Psoas muscle (tissue), 8 donors: ENCODE measurements at places on chromosomes 16 and 17. TPM values are rescaled to one million over a fixed set of nuclear protein-coding genes. Genes with fewer than 3 reads are reported as not detected.

DNA sequence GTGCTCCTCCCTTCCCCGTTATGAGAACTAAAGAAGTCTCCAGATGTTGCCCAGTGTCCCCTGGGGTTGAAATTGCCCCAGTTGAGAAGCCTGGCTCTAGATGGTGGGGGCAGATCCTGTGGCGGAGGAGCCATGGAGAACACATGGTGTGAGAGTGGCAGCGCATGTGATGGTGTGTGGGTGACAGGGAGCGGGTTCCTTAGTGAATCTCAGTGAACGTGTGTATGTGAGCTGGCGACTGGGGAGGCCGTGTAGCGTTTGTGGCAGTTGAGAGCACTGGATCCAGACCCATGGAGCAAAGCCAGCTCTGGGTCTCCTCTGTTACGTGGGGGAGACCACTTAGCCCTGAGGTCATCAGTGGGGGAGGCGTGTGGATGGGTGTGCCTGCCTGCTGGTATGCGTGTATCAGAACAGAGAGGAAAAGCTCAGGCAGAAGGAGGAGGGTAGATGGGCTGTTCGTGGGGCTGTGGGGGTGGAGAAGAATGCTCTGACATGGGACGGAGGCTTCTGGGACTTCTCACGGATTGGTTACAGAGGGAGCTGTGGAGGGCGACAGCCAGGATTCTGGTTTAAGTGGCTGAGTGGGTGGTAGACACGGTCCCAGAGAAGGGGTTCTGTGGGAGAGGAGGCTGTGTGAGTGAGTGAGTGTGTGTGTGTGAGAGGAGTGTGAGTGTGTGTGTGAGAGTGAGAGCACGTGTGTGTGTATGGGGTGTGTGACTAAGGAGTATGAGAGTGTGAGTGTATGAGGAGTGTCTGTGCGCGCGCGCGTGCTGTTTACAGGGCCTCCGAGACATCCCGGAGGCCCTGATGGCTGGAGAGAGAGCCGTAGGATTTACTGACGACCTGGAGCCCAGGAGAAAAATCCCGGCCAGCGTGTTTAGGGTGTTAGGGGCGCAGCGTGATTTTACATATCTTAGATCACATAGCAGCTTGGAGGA, 193.8 kb downstream of the SNX29 start:
- DNase-seq = no peak

DNA sequence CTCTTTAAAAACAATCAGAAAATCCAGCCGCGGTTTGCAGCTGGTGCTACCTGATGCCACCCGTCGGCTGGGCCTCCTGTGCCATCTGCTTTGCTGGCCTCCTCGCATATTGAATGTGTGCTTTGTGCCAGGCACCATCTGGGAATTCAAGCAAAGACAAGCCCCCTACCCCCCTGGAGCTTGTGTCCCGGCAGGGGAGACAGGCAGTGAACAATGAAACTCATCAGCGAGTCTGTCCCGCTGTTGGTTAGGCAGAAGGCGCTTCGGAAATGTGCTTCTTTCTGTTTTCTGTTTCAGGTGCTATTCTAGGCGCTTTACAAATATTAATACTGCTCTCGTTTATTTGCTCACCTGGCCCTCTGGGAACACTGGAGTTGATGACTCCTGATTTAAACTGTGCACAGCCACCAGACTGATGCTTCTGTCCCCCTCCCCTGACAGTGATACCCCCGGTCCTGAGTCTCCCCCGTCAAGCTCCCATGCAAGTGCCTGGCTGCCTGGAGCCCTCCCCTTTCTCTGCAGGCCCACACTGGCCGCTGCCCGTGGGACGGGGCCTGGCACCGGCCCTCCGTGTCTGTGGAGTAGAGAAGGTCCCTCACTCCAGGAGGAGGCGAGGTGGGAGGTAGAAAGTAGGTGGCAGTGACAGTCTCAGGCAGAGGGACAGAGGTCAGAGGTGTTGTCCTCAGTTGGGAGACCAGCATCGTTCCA, 126.1 kb upstream of the PLCG2 start:
- no peak for DNase-seq

DNA sequence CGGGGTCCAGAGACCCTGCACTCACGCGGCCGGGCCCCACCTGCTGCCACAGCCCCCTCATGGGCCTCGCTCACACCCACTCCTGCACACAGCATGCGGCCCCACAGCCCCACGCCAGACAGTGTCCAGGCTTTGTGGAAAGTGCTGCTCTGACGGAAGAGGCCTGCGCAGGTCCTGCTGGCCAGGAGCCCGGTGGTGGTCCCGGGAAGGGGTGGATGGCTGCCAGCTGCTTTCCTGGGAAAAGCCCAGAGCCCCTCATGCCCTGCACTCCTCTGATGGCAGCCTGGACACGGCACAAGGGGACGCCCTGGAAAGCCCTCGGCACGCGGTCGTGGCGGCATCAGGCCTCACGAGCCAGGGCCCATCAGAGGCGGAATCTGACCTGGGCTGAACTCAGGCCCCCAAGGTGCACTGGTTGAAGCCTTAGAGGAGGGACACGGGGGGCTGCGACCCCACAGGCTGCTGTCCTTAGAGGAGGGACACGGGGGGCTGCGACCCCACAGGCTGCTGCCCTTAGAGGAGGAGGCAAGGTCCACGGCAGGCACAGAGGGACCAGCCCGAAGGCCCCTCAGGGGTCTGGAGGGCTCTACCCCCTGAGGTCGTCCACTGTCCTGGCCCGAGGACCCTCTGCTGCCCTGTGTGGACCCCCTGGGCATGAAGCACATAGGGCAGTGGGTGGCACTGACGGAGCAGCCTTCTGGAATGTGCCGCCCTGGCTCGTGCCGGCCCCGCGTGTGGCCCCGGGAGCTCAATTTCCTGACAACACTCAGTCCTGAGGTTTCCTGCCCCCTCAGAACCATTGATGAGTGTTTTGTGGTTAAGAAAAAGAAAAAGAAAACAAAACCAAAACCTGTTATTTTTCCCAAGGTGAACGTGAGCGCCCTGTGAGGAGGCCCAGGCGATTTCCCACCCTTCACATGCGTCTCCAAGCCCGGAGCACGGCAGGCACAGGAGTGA, 22.1 kb downstream of the SOX8 start:
- DNase-seq = no peak

- DNase-seq = no peak
Observed at GRCh38 chr17:12046786-12047185, 26.1 kb downstream of the MAP2K4 start.

Gene CLDN6
- total RNA-seq = not detected

GRCh38 chr16:67384778-67385510, 8.4 kb downstream of the TPPP3 start:
- DNase-seq = no peak

GRCh38 chr17:35377068-35377467, 3.6 kb upstream of the SLFN11 start:
- no peak for DNase-seq

Gene CEP112
- total RNA-seq = 9.7 TPM

DNA sequence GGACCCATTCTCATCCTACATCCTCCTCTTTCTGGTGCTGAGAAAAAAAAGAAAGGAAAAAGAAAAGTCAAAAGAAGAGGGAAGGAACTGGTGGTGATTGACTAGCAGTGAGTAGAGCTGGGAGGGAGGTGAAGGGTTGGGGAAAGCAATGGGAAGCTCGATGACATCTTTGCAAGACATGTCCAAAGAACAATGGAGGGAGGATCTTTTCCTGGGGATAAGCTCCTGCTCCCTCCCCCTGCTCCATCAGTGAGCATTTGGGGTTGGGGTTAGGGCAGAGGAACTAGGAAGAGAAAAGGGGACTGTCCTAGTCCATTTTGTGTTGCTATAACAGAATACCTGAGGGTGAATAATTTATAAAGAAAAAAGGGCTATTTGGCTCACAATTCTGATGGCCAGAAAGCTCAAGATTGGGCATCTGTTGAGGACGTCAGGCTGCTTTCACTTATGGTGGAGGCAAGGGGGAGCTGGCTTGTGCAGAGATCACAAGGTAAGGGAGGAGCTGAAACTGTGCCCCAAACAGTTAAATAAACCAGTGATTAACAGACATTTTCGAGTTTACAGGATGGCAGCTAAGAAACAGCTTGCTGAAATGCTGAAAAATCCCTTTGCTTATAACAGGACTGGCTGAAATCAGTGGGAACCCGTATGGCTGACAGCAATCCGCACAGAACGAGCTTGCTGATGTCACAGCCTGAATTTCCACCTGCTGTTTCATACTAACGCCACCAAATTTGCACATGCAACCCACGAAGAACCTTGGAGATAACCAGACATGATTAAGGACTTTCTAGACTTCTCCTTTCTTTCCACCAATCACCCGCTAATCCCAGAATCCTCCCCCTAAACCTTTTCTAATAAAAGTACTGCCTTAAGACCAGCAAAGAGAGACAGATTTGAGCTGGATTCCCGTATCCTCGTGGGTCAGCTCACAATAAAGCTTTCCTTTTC, 1.6 kb upstream of the ODF4 start:
- DNase-seq = no peak

Gene CCDC200
- not detected for total RNA-seq

DNA sequence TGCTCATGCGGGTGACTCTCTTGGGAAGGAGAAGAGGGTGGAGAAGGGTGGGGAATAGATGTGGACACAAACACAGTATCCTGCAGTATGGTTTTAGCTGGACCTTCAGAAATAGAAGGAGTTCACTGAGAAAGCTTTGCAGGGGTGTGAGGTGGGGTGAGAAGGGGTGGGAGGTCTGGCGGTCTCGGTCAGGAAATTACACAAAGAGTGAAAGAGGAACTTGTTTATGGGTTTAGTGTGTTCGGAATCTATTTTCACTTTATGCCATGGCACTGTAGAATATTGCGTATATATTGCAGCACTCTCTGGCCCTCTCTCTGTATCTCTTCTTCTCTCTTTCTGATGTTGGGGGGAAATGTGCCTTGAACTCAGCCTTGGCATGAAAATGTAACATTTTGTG, 148.2 kb upstream of the GOT2 start:
- no peak for DNase-seq

DNA sequence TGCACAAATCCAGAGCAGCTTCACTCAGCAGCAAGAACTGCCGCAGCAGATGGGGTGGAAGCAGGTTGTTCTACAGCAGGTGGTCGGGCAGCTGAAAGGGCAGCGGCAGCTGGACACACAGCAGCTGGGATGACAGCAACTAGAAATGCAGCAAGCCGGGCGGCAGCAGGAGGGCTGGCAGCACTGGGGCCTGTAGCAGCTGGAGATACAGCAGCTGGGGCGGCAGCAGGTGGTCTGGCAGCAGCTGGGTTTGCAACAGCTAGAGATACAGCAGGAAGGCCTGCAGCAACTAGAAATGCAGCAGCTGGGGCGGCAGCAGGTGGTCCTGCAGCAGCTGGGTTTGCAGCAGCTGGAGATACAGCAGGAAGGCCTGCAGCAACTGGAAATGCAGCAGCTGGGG, 460 bp downstream of the KRTAP4-3 start:
- DNase-seq = no peak

Gene GRAP
- 1.7 TPM for total RNA-seq

GRCh38 chr17:33583518-33584417, 290.7 kb upstream of the ASIC2 start:
- no peak for DNase-seq

Gene VTN
- total RNA-seq = 0.24 TPM

DNA sequence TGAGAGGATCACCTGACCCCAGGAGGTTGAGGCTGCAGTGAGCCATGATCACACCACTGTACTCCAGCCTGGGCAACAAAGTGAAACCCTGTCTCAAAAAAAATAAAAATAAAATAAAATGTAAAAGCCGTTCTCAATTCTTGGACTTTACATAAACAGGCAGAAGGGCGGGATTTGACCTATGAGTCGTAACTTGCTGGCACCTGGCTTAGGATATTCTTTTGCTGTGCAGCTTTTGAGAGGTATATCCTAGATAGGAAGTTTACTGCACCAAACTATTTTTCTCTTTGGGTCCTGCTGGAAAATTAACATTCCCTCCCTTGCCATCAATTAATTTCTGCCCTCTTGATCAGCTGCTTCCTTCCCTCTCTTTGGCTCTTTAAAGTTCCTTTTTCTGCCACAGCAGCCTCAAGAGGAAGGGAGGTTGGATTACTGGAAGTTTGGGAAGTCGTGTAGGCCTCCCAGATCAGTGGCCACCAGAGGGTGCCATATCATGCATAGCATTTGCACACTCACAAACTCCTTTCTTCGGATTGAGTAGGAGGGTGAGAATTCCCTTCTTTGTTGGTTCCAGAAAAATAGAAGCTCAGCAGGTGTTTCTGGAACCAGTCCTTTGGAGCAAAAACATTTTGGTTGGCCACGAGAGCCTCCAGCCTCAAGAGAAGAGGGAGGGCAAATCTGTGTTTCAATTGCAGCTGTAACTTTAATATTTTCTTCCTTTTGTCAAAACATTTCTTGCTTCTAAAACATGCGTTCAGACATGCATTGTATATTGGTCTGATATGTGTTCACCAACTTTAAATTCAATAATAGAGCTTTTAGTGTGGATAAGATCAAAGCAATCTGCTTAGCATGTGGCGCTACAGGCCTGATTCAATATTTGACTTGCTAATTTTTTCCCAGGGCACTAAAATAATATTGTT, 147.3 kb downstream of the CCDC182 start:
- peak; percentile 66 for DNase-seq

GRCh38 chr16:88045820-88046303, 94.6 kb downstream of the BANP start:
- DNase-seq = no peak

Gene GNAO1
- total RNA-seq = 1.9 TPM

DNA sequence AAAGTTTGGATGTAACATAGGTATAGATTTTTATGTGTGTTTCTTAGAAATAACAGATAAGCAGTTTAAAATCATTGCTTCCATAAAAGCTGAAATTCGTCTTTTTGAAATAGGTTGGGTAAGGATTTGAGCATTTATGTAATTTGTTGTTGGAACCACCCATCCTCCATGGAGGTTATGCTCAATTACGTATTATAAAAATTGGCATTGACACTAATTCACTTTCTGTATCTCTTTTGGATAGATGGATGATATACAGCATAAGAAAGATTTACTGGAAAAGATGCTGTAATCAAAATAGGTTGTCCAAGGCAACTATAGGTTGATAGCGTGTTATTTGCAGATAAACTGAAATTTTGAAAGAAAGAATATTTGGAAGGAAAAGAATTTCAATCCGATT, 105.5 kb downstream of the PRKCA start:
- no peak for DNase-seq

- DNase-seq = peak; percentile 52
Observed at GRCh38 chr16:49700251-49701064, 155.5 kb downstream of the ZNF423 start.

Gene CD300LB
- not detected for total RNA-seq

DNA sequence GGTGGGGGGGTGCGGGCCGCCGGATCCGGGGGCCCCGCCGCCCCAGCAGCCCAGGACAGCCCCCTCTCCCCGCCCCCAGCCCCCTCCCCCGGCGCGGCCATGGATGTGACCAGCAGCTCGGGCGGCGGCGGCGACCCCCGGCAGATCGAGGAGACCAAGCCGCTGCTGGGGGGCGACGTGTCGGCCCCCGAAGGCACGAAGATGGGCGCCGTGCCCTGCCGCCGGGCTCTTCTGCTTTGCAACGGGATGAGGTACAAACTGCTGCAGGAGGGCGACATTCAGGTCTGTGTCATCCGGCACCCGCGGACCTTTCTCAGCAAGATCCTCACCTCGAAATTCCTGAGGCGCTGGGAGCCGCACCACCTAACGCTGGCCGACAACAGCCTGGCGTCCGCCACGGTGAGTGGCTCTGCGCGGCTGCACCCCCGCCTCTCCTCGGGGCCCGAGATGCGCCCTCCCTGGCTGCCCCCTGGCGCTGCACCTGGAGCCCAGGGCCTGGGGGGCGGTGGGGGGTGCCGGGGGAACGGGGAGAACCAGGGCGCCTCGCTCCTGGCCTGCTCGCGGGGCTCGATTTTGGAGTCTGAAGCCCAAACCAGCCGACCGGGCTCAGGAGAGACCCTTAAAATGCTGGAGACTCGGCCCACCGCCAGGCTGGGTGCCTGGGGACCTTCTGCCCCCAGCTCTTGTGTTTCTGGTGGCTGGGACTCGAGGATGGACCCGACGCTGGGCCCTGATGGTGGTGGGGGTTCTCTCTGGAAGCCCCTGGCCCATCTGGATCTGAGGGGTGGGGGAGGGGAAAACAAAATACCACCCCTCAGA, 744 bp downstream of the CMIP start:
- peak; percentile 64 for DNase-seq

Gene DNAH9
- total RNA-seq = not detected
